ENCODE measurements at places on chromosomes 7 and 10.
A peak's percentile ranks its signal among the peaks of the same experiment; 100 is the strongest.

- no peak for DNase-seq
These were observed 1.2 kb downstream of the GPNMB start for GRCh38 chr7:23247603-23248335.

GRCh38 chr7:114989531-114989930 is 67.6 kb downstream of the MDFIC start:
- no peak for DNase-seq

DNA sequence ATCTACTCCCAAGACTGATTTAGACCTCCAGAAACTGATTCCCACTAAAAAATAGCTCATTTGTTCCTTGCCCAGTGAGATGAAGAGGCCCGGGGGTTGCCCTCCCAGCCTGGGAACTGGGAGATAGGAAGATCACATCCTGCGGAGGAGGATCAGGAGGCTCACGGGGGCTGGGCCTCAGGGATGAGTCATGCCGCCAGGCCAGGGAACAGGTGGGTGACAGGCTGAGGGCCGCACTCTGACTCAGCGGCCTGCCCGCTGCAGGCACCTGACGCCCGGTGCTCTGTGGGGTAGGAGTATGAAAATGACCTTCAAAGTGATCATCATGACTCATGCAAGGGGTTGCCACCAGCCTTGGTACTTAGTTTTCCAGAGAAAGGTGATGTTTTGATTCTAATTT is 104.5 kb upstream of the ZPBP start:
- peak; percentile 3 for DNase-seq

GRCh38 chr10:98587156-98587837 is 140.6 kb upstream of the HPS1 start:
- no peak for DNase-seq

GRCh38 chr7:145655666-145656065 is 460.9 kb upstream of the CNTNAP2 start:
- no peak for DNase-seq

- no peak for DNase-seq
These were observed 158.8 kb downstream of the DNAJB6 start for GRCh38 chr7:157495594-157495993.

DNA sequence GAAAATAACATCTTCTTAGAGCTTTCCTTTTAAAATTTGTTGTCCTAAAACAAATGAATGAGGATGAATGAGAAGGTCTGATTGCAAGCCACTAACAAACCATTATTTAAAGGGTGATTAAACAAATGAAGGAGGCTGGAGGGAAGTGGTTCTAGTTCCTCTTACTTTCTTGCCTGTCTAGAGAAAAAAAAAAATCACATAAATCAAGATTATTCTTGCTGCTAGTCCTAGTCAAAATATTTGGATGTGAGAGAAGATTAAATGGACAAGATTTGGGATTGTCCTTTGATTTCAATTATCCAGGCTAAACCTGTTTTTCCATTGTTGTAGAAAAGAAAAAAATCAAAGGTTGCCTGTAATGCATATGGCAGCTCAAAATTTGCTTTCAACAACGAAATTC is 3.3 kb downstream of the SKAP2 start:
- no peak for DNase-seq

DNA sequence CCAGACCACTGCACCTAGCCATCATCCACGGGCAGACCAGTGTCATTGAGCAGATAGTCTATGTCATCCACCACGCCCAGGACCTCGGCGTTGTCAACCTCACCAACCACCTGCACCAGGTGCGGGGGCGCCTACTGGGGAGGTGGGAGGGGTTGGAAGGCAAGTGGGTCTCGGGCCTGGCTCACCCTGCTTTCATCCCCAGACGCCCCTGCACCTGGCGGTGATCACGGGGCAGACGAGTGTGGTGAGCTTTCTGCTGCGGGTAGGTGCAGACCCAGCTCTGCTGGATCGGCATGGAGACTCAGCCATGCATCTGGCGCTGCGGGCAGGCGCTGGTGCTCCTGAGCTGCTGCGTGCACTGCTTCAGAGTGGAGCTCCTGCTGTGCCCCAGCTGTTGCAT is 4.6 kb downstream of the NFKB2 start:
- DNase-seq: no peak

GRCh38 chr10:80442879-80443278 is 11.2 kb upstream of the TSPAN14 start:
- DNase-seq: no peak

- no peak for DNase-seq
These were observed 201.4 kb downstream of the PTEN start for GRCh38 chr10:88064608-88065382.

- DNase-seq: no peak
These were observed 14.1 kb upstream of the TAS2R41 start for GRCh38 chr7:143463556-143463955.

DNA sequence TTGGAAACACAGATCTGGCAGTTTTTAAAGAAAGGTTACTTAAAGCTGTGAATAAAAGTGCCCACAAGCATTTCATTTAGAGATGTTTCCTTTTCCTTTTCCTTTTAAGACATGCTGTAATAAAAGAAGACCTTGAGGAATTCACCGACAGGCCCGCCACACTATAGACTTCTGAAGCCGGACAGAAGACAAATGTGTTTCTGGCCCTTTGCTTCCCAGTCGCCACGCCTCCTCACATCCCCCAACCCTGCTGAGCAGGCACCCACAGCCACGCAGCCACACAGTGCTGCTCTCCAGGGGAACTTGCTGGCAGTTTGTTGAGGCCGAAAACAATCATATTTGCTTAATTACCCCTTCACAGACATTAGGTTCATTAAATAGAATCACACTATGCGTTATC is 83.4 kb downstream of the SLC25A13 start:
- DNase-seq: no peak

- DNase-seq: no peak
These were observed 51.4 kb downstream of the MICALL2 start for GRCh38 chr7:1407892-1408291.

DNA sequence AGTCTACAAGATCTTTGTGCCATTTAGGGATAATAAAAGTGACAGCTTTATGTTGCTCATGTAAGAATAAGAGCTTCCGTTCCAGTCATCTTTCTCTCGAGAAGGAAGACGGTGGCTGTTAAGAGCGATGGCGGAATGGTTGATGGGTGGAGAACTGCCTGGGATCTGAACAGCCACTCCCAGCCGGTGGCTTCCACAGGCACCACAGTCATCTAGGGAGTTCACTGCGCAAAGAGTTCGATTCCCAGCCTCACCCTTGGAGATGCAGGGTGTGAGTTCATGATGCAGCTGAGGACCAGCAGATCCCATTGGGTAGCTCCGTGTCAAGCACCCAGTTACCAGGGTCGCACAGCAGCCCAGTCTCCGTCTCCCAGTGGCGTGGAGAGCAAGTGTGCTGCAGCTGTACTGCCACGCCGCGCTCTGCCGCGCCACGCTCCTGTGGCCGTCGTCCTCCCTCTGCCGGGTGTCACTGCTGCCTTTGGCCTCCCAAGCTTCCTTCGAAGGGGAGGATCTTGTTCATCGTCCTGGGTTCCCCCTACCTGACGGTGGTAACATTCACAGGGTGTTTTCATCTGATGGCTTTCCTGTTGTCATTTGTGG is 7.8 kb downstream of the SUN1 start:
- no peak for DNase-seq

- no peak for DNase-seq
These were observed 39.6 kb downstream of the BZW2 start for GRCh38 chr7:16685535-16685934.

DNA sequence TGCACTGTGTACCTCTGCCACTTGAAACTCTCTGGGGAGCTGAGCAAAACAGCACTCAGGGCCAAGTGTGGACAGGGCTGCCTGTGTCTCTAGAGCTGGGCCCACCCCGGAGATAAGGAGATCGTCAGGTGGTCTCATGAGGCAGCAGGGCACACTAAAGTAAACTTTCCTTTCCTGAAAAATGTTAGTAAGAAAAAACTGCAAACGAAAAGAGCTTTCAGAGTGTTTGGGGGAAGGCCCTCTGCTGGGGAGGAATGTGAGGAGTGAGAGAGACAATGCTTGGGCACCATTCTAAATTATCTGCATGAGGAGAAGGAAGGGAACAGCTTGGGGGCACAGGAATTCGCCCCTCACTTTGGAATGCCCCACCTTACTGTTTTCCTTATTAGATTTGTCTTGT is 127.7 kb downstream of the ATXN7L1 start:
- no peak for DNase-seq

DNA sequence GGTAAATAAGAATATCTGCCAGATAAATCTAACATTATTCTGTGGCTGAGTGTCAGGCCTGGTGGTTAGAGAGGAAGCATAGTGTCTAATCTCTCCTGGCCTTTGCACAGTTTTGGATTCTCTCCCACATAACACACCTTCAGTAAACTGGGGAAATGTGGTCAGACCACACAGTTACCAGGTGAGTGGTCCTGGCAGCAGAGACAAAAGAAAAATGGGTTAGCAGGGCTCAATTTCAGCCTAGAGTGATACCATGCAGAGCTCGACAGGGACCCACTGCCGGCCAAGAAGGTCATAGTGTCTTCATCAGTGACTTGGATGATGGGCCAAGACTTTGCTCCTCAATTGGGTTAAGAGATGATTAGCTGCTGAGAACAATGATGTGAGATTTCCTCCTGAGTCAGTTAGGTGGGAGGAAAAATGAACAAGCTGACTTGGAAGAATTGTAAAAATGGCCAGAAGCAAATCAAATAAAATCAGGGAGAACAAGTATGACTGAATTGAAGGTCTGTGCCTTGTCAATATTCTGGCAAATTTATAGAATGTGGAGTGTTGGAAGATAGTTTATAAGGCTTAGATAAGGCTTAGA is 69.2 kb upstream of the EFCAB10 start:
- no peak for DNase-seq

DNA sequence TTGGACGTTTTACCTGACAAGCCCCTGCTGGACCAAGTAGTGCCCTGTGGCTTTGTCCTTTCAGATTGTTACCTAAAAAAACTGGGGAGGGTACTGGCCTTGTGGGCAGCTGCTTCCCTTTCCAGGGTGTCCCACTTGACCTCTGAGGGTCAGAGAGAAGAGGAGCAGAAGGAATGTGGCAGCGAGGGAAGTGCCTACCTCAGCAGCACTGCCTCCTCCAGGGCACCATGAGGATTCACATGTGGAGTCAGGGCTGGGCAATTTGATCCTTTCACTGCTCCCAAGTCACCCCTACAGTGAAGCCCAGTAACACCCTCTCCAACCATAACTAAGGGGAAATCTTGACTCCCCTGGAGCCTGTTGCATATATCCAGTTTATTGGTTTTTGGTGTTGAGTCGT is 64.6 kb downstream of the ITGB1 start:
- DNase-seq: peak; percentile 84

DNA sequence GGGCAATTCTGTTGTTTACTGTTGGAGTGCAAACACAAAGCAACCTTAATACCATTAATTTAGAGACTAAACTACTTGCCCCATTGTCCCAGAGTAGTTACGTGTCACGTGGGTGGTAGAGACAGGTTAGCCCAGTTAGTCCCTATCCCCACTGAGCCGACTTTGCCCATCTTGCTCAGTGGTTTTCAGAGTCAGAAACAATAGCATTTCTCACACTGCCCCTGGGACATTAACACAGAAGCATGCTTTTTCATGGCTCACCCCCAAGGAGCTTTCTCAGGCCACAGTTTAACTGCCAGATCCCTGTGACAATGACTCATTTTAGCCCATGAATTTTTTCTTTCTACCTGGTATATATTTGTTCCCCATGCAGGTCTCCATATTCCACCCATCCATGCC is 271.0 kb downstream of the POU6F2 start:
- no peak for DNase-seq

DNA sequence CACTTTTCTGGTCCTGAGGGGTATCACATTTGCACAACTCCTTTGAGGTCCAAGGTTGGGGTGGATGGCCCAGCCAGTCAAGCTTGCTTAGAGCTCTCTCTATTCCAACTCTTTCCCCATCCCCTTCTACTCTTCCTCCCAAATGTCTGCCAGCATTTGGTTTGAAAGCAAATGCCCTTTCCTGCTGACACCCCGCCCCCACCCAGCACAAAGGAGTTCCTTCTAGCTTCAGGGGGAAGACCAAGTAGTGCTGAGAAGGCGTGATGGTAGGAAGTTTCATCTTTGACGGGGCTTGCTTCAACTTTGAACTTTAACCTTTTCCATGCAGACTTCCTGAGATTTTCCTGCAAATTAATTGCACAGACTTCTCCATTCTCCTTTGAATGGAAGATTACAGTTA is 137.5 kb upstream of the TCF7L2 start:
- DNase-seq: no peak

DNA sequence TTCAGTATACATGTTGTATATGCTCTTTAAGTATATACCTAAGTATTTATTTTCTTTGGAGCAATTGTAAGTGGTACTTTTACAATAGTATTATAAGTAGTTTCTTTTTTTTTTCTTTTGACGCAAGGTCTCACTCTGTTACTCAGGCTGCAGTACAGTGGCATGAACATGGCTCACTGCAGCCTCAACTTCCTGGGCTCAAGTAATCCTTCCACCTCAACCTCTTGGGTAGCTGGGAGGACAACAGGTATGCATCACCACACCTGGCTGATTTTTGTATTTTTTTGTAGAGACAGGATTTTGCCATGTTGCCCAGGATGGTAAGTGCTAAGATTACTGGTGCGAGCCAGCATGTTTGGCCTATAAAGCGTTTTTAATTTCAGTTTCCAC is 13.7 kb upstream of the CDCA7L start:
- DNase-seq: no peak

- DNase-seq: no peak
These were observed 28.0 kb upstream of the PPIF start for GRCh38 chr10:79319115-79319771.

- no peak for DNase-seq
These were observed 111.9 kb downstream of the SVIL start for GRCh38 chr10:29522918-29523317.

- no peak for DNase-seq
These were observed 64.0 kb upstream of the TRIM8 start for GRCh38 chr10:102580230-102580629.

- DNase-seq: no peak
These were observed 25.4 kb downstream of the RPP38 start for GRCh38 chr10:15122477-15123030.

DNA sequence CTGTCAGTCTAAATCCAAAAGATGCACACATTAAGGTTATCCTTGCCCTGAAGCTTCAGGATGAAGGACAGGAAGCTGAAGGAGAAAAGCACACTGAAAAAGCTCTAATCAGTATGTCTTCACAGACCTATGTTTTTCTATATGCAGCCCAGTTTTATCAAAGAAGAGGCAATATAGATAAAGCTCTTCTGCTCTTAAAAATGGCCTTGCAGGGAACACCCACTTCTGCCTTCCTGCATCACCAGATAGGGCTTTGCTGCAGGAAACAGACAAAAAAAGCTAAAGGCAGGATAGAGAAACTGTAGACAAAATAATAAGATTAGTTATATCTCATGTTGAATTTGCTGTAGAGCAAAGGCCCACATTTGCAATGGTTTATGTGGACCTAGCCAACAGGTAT is 14.9 kb upstream of the IFIT1B start:
- DNase-seq: no peak
